Endothelial cell of umbilical vein (primary cell): ENCODE measurements at places on chromosomes 5 and 9. TPM values are rescaled to one million over a fixed set of nuclear protein-coding genes. Genes with fewer than 3 reads are reported as not detected.

The SLC1A3 gene
- 0.13 and 0.36 TPM in 2 replicates for polyA plus RNA-seq

GRCh38 chr5:112634796-112635195 lies 102.9 kb upstream of the APC start:
- no peak for DNase-seq

- no peak for DNase-seq
Measured at GRCh38 chr5:67969631-67970030, 245.9 kb upstream of the PIK3R1 start.

The MEGF10 gene
- 0.30 and 0.41 TPM in 2 replicates for polyA plus RNA-seq

DNA sequence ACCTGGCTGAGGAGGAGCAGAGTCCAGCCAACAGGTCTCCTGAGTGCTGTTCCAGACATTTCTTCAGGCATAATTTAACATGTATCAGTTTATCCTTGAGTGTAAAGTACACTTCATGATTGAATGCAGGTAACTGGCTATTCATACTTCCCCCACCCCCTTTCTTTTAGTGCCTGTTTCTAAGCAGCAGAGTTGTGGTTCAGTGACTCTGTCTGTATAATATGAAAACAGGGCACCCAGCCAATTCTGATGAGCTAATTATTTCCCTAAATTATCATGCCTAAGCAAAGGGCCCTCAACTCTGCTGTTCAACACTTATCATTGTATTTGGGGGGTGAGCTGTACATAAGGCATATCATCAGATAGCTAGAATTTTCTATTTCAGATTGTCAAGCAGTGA lies 51.9 kb upstream of the ZSWIM6 start:
- DNase-seq, result peak; percentile 89

The LIX1 gene
- not detected in 2 replicates for polyA plus RNA-seq

GRCh38 chr9:136080716-136081112 lies 14.4 kb downstream of the NACC2 start:
- no peak for DNase-seq

The ARSI gene
- 0.03 and 0.17 TPM in 2 replicates for polyA plus RNA-seq

DNA sequence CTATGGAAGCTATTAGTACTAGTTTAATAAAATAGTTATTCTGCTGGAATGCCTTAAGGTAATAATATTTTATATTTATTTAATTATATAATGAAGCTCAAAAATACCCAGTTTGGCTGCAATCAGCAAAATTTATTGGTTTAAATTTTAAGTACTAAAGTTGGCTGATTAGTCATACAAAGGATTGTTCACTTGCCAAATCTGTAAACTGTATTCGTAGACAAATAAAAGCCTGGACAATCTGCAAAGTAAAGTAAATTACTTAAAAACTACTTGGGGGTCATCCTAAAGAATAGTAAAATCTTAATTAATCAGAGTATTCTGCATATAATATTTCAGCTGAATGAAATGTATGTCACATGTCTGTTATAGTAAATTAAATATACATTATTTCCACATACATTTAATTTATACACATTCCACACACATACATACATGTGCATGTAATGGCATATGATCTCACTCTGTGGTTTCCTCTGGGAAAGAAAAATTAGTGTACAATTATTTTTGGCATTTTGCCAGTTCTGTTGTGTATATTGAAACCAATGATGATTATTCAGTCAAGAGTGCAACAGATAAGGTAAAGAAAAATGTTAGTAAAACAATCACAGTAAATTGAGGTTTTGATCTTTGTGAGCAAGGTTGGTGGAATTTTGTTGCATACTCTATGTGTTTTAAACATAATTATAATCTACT lies 455.9 kb downstream of the CDH9 start:
- DNase-seq, result no peak

DNA sequence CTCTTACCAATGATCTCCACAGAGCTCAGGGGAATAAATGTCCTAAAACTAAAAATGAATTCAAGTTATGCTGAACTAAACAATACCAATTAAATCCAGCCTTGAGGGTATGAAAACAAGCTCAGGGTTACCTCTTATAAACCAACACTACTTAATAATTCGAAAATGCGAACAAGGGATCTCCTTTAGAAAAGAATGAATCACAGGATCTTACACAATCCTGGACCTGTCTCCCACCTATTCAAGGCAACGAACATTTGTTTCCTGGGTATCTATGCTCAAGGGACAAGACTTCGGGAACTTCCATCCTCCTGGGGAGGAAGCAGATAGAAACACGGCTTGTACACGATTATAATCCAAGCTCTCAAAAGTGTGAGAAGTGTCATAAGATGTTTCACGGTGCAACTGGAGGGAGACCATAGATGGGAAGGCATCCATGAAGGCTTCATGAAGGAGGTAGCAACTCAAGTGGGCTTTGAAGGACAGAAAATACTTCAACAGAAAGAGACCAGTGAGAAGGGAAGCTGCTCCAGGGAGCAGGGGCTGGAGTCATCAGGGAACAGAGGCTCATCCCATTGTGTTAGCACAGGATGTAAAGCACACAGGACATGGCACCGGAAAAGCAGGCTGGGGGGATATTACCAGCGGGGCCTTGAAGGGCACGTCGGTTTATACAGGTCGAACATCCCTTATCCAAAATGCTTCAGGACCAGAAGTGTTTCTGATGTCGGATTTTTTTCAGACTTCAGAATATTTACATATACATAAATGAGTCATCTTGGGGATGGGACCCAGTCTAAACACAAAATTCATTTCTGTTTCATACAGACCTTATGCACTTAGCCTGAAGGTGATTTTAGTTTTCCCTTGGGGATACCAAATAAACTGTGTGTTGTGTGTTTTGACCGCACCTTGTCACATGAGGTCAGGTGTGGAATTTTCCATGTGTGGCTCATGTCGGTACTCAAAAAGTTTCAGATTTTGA lies 87.4 kb downstream of the TLE1 start:
- no peak for DNase-seq

The LCN2 gene
- polyA plus RNA-seq, result not detected in 2 replicates

The FABP6 gene
- polyA plus RNA-seq, result not detected in 2 replicates
